Astrocyte (in vitro differentiated cells and primary cell): ENCODE measurements at places on chromosomes 12 and 14. TPM values are rescaled to one million over a fixed set of nuclear protein-coding genes. Genes with fewer than 3 reads are reported as not detected.

- no peak overlapping the region for H3K4me3 ChIP-seq
- H3K36me3 ChIP-seq = peaks cover 5% of the 10 kb centered on the region
- DNase-seq = peak; percentile 84
- H3K27ac ChIP-seq = peak overlapping the region; percentile 63
- no peaks in the 10 kb centered on the region for H3K27me3 ChIP-seq
- H3K4me1 ChIP-seq = peaks cover 39% of the 10 kb centered on the region
These were observed 214.9 kb upstream of the HMGA2 start for GRCh38 chr12:65609359-65609771.

DNA sequence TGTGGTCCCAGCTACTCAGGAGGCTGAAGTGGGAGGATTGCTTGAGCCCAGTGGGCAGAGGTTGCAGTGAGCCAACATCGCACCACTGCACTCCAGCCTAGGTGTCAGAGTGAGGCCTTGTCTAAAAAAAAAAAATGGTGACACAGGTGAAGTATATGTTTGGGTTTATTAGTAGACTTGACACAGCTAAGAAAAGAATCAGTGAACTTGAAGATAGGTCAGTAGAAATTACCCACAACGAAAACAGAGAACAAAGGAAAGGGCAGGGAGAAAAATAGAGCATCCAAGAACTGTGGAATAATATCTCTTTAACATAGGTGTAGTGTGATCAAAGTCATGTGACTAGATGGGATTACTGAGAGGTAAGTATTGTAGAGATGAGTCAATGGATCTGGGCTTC is 23.7 kb downstream of the ATF1 start:
- no peak overlapping the region for H3K4me3 ChIP-seq
- DNase-seq = no peak
- H3K27me3 ChIP-seq = no peaks in the 10 kb centered on the region
- no peaks in the 10 kb centered on the region for H3K36me3 ChIP-seq
- peak overlapping the region; percentile 92 for H3K27ac ChIP-seq

GRCh38 chr12:89651192-89651591 is 57.4 kb downstream of the ATP2B1 start:
- no peak overlapping the region for H3K4me3 ChIP-seq
- peaks cover 5% of the 10 kb centered on the region for H3K36me3 ChIP-seq
- no peaks in the 10 kb centered on the region for H3K4me1 ChIP-seq
- DNase-seq = no peak

DNA sequence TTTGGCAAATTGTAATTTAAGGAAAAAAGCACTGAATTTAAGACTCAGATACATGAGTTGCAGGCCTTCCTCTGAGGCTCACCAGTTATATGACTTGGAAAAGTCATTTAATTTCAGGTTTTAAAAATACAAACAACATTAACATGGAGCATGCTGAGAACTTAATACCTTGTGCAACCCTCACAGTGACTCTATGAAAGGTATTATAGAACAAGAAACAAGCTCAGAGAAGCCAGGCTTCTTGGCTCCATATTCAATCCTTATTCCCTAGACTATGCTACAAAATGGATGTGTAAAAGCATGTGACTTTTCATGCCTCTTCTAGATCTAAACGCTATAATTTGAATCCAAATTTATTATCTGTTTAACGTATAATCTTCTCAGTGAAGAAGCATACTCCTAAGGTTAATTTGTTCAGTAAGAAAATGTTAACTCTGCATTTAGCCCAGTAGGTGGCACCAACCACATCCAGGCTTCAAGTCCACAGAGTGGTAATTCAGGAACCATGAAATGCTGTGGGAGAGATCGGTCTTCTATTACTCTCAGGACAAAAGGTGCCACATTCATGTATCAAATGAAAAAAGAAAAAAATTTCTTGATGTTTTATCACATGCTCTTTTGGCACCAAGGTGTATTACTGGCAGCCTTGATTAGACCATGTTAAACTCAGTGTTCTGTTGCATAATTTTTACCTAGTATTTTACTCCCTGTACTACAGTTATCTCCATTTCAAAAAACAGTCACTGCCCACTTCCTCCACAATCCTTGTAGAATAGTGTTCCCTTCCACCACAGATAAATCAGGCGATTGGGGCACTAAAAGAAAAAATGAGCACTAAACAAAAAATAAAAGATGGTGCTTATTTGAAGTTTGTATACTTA is 9.3 kb downstream of the CCDC196 start:
- no peak overlapping the region for H3K27ac ChIP-seq
- no peak overlapping the region for H3K4me3 ChIP-seq
- no peaks in the 10 kb centered on the region for H3K27me3 ChIP-seq

DNA sequence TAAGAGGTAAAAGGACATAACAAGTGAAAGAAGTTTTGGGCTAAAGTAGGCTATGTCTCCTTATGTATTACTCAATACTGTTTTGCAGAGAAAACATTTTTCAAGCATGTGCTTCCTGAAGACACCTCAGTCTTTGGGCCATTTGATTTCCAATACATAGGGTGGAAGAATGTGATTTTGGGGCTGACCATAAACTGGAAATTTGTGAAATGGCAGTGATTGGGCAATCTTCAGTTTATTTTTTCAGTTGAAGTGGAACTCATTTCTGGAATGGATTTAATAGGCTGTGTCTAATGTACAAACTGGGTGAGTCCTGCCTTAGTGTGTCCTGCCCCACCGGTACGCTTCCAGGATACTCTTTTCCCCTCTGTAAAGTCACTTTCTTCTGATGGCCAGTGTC is 2.8 kb upstream of the ACADS start:
- H3K4me3 ChIP-seq = no peak overlapping the region
- H3K27me3 ChIP-seq = no peaks in the 10 kb centered on the region
- no peak overlapping the region for H3K27ac ChIP-seq
- peaks cover 13% of the 10 kb centered on the region for H3K4me1 ChIP-seq
- no peak for DNase-seq

Gene SYNE3
- total RNA-seq = 2.5 TPM in 2 replicates

DNA sequence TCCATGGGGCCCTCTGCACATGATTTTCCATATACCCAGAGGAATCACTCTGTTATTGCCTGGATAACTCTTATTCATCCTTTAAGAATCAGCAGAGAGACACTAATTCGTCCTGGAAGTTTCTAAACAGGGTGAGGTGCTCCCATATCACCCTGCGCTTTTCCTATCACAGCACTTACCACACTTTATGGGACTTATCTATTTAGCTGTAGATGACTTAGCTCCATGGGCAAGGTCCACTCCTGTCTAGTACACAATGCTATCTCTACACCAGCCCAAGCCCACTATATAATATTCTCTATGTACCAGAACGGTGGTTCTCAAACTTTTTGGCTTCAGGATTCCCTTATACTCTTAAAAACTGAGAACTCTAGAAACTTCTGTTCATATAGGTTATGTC is 111.7 kb downstream of the EFCAB11 start:
- DNase-seq = no peak
- no peaks in the 10 kb centered on the region for H3K27me3 ChIP-seq
- peaks cover 12% of the 10 kb centered on the region for H3K4me1 ChIP-seq
- H3K27ac ChIP-seq = no peak overlapping the region

GRCh38 chr14:99382781-99383471 is 97.7 kb downstream of the SETD3 start:
- H3K36me3 ChIP-seq = no peaks in the 10 kb centered on the region
- no peak overlapping the region for H3K27ac ChIP-seq
- H3K27me3 ChIP-seq = peaks cover 5% of the 10 kb centered on the region
- H3K4me3 ChIP-seq = no peak overlapping the region
- H3K4me1 ChIP-seq = peaks cover 11% of the 10 kb centered on the region

DNA sequence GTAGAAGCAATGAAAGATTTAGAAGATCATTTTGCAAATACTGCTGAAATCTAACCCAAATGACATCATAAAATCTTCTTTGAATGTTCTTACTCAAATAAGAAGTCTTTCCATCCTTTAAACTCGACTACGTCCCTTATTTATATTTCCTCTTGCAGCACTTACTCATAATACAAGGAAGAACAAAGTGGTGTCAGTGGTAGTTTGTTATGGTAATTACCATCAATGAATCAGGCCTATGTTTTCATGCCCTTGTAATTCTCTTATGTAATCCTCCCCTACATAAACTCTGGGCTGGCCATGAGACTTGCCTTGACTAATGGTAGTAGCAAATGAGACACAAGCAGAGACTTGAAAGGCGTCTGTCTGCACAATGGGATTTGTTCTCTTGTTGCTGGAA is 17.0 kb downstream of the EEA1 start:
- H3K27me3 ChIP-seq = no peaks in the 10 kb centered on the region
- H3K36me3 ChIP-seq = no peaks in the 10 kb centered on the region
- H3K4me1 ChIP-seq = peaks cover 3% of the 10 kb centered on the region
- DNase-seq = peak; percentile 87
- no peak overlapping the region for H3K27ac ChIP-seq

Gene CDCA4
- total RNA-seq = 8.7 and 11.3 TPM in 2 replicates

Gene LMO3
- 0.98 and 0.99 TPM in 2 replicates for total RNA-seq

DNA sequence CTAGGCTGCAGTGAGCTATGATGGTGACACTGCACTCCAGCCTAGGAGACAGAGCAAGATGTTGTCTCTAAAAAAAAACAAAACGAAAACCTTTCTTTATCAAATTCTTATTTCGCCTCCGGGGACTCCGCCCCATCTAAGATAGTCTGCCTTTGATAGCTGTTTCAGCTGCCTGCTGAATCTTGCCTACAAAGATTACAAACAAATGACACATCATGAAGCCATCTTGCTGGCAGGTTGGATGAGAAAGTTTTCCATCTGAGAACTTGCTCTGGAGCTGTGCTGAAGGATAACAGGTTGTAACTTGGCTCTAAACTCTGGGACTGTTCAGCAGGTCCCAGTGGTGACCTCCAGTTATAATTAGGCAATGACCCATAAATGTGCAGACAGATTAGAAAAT is 41.8 kb upstream of the AEBP2 start:
- no peaks in the 10 kb centered on the region for H3K4me1 ChIP-seq
- H3K27ac ChIP-seq = no peak overlapping the region
- no peak overlapping the region for H3K4me3 ChIP-seq
- H3K27me3 ChIP-seq = no peaks in the 10 kb centered on the region

Gene GUCY2C
- 0.09 and 0.10 TPM in 2 replicates for total RNA-seq

- no peaks in the 10 kb centered on the region for H3K36me3 ChIP-seq
- peak; percentile 89 for DNase-seq
- H3K27ac ChIP-seq = peak overlapping the region; percentile 57
- H3K27me3 ChIP-seq = no peaks in the 10 kb centered on the region
These were observed 92.7 kb downstream of the DIP2B start for GRCh38 chr12:50597200-50598195.

GRCh38 chr14:24160499-24160849 is 591 bp upstream of the IRF9 start:
- H3K27ac ChIP-seq = peak overlapping the region; percentile 23
- H3K36me3 ChIP-seq = peaks cover 36% of the 10 kb centered on the region
- no peak overlapping the region for H3K4me3 ChIP-seq
- H3K4me1 ChIP-seq = peaks cover 12% of the 10 kb centered on the region

- H3K4me1 ChIP-seq = peaks cover 3% of the 10 kb centered on the region
- DNase-seq = no peak
- H3K27me3 ChIP-seq = no peaks in the 10 kb centered on the region
- H3K4me3 ChIP-seq = no peak overlapping the region
These were observed 212.6 kb downstream of the PTPRO start for GRCh38 chr12:15534874-15535273.

- DNase-seq = peak; percentile 96
These were observed 30.9 kb upstream of the IRF2BPL start for GRCh38 chr14:77059276-77059915.

Gene TMPRSS12
- total RNA-seq = not detected in 2 replicates

- H3K27me3 ChIP-seq = no peaks in the 10 kb centered on the region
- no peak for DNase-seq
- no peaks in the 10 kb centered on the region for H3K36me3 ChIP-seq
- H3K27ac ChIP-seq = no peak overlapping the region
- no peaks in the 10 kb centered on the region for H3K4me1 ChIP-seq
- no peak overlapping the region for H3K4me3 ChIP-seq
These were observed 283.1 kb downstream of the FLRT2 start for GRCh38 chr14:85813040-85813439.

DNA sequence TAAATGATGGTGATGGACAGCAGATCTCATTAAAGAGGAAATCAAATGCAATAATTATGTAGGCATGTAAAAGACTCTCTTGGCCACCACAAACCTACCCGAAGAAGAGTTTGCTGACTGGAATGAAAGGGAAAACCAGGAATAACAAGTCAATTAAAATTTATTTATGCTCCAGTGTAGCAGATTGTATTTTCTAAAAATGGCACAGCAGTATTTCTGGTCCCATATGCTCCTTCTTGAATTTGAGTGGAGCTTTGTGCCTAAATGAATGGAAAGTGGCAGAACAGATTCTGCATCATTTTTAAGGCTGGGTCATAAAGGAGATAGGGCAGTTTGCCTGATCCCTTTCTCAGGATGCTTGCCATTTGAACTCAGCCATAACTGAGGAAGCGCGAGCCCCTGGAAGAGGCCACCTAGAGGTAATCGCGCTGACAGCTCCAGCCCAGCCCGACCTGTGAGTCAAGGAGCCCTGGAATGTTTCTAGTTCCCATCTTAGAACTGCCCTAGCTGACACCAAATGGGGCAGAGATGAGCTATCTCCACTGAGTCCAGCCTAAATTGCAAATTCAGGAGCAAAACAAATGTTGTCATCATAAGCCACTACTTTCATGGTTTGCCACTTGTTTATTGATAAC is 229.2 kb upstream of the TMTC1 start:
- peaks cover 4% of the 10 kb centered on the region for H3K4me1 ChIP-seq
- H3K27me3 ChIP-seq = no peaks in the 10 kb centered on the region
- no peak overlapping the region for H3K27ac ChIP-seq
- no peak overlapping the region for H3K4me3 ChIP-seq
- DNase-seq = no peak
- H3K36me3 ChIP-seq = no peaks in the 10 kb centered on the region

Gene AQP6
- total RNA-seq = not detected in 2 replicates

Gene LALBA
- not detected in 2 replicates for total RNA-seq

GRCh38 chr12:58286353-58286752 is 345.0 kb downstream of the ATP23 start:
- no peaks in the 10 kb centered on the region for H3K27me3 ChIP-seq
- no peak overlapping the region for H3K27ac ChIP-seq
- H3K4me3 ChIP-seq = no peak overlapping the region
- H3K36me3 ChIP-seq = no peaks in the 10 kb centered on the region

DNA sequence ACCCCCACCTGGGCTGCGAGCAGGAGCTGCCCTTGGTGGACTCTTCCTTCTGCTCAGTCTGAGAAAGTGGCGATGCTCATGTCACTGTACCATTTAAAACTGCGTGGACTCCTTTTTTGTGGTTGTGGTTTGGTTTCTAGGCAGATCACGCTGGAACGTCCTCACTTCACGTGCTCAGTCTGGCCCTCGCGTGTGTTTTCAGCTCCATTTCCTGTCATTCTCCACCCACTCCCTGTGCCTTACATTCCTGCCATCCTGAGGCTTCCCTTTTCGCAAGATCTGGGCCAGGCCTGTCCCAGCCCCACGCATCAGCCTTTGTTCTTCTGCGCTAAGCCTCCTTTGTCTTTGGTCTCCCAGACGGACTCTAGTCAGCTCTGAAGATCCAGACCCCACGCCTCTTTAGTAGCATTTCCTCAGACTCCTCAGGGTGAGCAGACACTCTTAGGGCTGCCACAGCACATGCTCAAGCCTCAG is 105.4 kb downstream of the FBXL14 start:
- H3K36me3 ChIP-seq = no peaks in the 10 kb centered on the region
- peak overlapping the region; percentile 4 for H3K27ac ChIP-seq
- peaks cover 9% of the 10 kb centered on the region for H3K4me1 ChIP-seq
